H9 (cell line): ENCODE measurements at places on chromosomes 11 and 22.

DNA sequence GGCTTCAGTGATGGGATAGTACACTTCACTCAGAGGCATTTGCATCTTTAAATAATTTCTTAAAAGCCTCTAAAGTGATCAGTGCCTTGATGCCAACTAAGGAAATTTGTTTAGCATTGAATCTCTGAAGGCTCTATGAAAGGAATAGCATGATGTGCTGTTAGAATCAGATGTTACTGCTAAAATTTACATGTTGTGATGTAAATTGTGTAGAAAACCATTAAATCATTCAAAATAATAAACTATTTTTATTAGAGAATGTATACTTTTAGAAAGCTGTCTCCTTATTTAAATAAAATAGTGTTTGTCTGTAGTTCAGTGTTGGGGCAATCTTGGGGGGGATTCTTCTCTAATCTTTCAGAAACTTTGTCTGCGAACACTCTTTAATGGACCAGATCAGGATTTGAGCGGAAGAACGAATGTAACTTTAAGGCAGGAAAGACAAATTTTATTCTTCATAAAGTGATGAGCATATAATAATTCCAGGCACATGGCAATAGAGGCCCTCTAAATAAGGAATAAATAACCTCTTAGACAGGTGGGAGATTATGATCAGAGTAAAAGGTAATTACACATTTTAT, 4.6 kb downstream of the MALAT1 start:
- DNase-seq: no peak

DNA sequence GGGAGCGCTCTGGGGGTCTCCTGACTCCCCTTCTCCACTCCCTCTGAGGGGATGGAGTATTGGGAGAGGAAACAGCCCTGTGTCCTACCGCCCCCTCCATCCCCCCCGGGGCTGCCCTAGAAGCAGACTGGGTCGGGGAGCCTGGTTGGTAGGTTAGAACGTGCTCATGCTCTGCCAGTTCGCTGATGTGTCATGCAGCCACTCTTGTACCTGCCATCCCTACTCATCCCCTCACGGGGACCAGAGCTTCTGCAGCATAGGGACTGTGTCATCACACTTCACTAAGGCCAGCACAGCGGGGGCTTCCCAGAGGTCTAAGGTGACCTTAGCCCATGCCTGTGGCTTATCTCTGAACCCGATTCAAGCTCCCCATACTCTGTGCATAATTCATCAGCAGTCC, 4.7 kb downstream of the KCNJ1 start:
- DNase-seq: no peak

- DNase-seq: peak; percentile 97
Measured at GRCh38 chr11:134223836-134224709, at the start of the genes NCAPD3 and VPS26B. NCAPD3 (minus strand) TSS chr11:134223967; CDS start chr11:134223926, 41 bp downstream. VPS26B (plus strand) TSS chr11:134224671; CDS start chr11:134225123, 452 bp downstream.

GRCh38 chr11:68889948-68890446, 13.6 kb downstream of the MRPL21 start:
- peak; percentile 76 for DNase-seq

- peak; percentile 65 for DNase-seq
Measured at GRCh38 chr11:112004389-112004788, 20.8 kb upstream of the DLAT start.

- no peak for DNase-seq
Measured at GRCh38 chr11:128726458-128727139, 32.7 kb downstream of the FLI1 start.

GRCh38 chr11:113628912-113629311, 77.2 kb downstream of the TMPRSS5 start:
- peak; percentile 80 for DNase-seq

GRCh38 chr22:41198027-41198580, 7.0 kb upstream of the L3MBTL2 start:
- DNase-seq: no peak

DNA sequence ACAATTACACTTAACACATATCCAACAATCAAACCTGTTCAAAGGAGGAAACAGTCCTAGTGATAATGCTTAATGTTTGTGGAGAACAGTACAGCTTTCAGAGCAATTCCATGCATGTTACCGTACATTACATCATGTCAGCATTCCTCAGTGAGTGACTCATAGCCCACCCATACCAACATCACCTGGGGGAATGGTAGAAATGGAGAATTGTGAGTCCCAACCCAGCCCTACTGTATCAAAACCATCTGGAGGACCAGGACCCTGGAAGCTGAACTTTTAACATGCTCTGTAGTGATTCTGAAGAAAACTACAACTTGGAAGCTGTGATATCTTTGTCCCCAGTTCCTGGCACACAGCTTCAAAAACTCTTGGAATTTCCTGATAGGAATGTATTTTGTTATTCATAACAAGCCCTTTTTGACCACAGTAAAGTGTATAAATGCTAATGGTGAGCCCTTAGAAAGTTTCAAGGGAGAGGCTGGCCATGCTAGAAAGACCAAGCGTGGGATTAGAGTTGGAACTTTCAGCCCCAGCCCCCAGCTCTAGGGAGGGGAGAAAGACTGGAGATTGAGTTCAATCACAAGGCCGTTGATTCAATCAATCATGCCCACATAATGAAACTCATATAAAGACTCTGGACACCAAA, 301.1 kb downstream of the BUD13 start:
- no peak for DNase-seq

DNA sequence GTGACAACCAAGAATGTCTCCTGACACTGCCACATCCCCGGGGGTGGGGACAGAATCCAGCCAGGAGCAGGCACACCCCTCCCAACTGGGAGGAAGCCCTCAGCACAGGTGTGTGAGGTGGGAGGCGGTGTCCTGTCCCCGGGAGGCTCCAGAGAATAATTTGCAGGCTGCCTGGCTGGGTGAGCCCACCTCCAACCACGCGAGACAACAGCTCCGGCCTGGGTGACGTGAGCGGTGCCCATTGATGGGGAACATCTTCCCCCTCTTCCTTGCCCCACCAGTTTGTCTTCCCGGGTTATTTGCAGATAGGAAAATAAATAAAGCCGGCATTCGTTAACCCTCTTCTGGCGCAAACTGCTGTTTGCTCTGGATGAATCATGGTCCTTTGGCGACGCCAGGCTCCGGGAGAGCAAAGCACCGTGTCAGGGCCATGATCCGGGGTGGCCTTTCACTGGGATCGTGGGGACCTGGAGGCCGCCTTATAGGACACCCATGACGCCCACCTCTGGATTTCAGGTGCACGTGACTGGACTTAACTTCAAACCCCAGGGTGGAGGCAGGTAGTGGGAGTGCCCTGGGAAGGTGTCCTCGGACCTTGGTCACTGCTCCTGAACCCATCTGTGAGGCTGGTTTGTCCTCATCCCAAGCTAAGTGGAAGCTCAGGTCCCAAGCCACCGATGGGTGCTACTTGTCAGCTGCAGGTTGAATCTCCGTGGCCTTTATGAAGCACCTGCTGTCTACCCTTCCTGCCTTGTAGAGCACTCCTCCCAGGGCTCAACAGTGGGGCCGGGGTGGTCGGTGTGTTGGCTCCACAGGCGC, 13.9 kb downstream of the CCND1 start:
- DNase-seq: peak; percentile 56

GRCh38 chr11:96014217-96014616, 90.3 kb upstream of the MTMR2 start:
- no peak for DNase-seq

GRCh38 chr11:57460758-57461749, 726 bp downstream of the RTN4RL2 start:
- DNase-seq: peak; percentile 64

DNA sequence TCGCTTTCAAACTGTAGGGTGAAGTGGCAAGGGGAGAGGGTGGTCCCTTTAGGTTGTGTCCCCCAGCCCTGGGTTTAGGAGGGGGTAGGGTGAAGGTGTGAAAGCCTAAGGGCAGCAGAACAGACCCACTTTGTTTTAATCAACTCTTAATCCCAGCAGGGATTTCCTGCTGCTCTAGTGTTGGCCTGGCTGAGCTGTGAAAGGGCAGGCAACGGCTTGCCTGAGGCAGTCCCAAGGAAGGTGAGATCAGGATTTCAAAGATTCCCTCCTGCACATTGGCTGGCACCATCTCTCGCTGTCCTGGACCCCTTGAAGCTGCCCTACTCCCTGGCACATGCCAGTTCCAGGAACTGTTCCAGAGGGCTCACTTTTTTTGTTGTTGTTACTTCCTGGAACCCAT, 221.3 kb downstream of the INSC start:
- DNase-seq: peak; percentile 48
